ENCODE measurements at places on chromosomes 5 and 9.
A peak's percentile ranks its signal among the peaks of the same experiment; 100 is the strongest.

DNA sequence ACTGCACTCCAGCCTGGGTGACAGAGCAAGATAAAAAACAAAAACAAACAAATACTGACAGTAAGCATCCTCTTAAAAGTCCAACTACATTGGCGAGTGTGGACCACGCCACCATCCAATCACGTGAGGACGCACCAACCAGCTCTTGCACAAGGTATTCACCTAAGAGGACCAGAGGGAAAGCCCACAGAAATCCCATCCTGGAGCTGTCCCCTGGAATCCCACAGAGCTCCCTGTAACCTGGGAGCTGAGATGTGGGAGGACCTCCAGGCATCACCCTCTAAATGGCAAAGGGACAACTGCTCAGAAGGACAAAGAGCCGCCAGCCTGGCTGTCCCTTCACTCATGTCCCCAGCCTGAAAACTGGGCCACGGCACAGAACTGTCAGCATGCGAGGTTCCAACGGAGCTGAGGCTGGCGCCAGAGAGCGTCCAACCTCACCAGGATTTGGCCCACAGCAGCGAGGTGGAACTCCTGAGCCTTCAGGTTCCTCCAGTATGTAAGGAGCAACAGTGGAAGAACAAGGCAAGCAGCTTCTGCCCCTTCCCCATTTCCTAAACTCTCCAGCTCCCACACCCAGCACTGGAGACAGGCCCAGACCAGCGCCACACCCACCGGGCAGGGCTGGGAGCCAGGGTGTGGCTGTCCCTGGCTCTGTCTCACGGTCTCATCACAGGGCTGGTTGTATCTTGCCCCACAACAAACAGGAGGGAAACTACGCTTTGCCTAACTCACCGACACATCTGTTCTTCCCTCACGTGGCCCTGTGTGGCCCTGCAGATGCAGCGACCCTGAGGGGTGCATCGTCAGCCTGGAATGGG lies 15.2 kb downstream of the IPPK start:
- no peak for DNase-seq

- DNase-seq: no peak
These were observed 36.6 kb downstream of the SEMA4D start for GRCh38 chr9:89461265-89461664.

DNA sequence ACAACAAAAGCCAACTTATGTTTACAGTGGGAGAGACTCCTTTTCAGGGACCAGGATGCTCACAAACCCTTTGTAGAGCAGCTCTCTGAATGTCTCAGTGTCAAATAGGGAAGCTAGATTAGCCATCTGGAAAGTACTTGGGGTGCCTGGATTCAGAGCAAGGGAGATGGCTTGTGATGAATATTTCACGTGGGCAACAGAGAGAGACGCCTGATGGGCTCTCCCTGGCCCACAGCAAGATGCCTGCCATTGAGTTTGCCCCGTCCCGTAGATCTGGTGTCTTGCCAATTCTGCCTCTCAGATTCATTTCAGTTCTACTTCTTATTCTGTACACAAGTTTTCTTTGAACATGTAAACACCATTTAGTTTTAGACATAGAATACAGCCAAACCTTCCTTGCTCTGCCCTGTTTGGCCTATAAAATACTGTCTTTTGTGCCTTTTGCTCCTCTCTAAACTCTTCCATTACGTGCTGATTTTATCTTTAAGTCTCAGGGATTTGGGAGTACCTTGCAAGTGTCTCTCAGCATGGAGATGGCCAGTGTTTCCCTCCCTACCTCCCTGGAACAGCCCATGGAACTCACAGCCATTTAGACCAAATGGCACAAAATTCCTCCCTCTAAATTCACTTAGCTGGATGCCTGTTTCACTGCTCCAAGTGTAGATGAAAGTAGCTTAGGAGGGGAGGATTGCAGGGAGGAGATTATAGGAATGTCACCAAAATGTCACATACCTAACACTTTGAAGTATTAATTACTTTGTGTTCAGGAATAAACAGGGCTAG lies 234.3 kb downstream of the SAXO1 start:
- no peak for DNase-seq

- no peak for DNase-seq
These were observed 17.8 kb downstream of the NUDT2 start for GRCh38 chr9:34346873-34347799.

DNA sequence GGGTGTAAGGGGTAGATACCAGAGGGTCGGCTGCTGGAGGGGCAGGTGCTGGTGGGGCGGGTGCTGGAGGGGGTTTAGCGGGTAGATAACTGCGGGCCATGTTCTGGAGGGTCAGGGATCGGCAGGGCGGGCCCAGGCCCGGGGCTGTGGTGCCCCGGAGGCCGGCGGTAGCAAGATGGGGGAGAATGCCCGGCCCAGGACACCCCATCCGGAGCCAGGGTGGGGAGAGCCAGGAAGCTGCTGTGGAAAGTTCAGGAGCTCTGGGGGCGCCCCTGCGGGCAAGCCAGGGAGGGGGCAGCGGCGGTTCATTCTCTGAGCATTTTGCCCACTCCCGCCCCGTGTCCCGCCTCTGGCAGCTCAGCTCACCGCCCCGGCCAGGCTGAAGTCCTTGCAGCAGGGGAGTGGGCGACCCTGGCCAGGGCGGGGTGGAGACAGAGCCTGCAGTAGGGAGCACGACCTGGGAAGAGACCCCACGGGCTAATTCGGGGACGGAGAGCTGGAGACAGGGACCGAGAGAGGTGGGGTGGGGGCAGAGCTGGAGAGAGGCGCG lies 538 bp downstream of the PRRT1B start:
- DNase-seq: no peak

GRCh38 chr5:134540747-134541733 lies 15.6 kb downstream of the JADE2 start:
- no peak for DNase-seq

DNA sequence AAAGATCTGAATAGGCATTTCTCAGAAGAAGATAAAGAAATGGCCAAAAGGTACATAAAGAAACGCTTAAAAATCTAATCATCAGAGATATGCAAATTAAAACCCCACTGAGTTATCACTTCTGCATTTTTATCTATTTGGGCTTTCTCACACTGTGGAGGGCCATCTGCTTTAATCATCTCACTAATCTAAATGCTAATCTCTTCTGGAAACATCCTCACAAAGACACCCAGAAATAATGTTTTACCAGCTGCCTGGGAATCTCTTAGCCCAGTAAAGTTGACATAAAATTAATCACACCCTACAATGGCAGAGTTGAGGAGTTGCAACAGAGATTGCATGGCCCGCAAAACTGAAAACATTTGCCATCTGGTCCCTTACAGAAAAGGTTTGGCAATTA lies 407.9 kb upstream of the CYLC2 start:
- DNase-seq: no peak

DNA sequence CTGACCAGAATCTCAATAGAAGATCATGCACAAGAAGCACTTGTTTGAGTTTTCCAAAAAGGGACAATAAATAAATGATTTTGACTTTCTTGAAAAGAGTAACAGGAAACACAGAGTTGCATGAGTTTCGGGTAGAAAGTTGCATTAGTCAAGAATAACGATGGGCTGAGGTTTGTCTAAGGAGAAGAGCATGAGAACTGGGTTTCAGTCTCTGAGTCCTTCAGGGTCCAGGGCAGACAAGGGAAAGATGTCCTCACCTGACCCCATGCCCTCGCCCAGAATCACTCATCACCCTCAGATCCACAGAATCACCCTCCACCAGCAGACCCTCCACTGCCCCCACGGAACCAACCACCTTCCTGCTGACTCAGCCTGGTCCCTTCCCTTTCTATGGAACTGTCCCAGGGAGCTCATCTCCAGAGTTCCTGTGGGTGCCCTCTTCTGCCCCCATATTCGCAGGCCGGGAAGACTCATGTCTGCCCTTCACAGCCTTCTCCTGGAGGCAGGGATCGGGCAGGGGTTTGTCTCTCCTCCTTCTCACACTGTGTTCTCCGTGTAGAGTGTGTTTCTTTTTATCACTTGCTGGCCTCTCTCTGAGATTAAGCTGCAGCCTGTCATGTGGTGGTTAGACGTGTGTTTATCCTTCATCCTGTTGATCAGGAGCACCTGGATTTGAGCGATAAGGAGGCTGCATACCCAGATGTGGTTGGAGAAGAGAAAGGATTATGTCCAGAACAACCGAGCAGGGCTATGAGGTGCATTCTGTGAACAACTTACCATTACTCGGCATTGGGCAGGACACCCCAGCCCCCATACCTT lies 442.6 kb downstream of the MAT2B start:
- DNase-seq: no peak

DNA sequence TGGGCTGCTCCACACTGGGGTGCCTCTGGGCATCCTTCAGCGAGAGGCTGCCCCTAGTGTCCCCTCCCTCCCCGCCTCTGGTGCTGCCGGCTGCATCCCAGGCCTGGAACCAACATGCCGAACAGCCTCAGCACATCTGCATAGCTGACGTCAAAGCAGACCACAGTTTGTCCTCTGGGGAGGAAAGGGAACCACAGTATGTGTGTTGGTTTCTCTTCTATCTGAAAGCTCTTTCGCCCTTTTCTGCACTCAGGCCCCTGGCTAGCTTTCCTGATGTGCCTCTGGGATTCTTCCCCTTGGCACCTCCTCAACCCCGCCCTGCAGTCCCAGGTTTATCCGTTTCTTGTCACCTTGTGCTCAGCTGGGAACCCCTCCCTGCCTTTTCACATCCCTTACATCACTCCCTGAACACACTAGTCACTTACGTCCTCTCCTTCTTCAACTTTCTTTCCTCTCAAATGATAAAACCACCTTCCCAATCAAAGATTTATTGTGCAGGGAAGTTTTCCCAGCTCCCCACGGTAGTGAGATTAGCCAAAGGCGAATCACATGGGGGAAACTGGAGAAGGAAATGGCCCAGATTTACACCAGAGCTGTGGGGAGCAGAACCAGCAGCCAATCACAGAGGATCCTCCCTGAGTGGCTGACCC lies 35.5 kb upstream of the B4GALT1 start:
- DNase-seq: peak; percentile 48

DNA sequence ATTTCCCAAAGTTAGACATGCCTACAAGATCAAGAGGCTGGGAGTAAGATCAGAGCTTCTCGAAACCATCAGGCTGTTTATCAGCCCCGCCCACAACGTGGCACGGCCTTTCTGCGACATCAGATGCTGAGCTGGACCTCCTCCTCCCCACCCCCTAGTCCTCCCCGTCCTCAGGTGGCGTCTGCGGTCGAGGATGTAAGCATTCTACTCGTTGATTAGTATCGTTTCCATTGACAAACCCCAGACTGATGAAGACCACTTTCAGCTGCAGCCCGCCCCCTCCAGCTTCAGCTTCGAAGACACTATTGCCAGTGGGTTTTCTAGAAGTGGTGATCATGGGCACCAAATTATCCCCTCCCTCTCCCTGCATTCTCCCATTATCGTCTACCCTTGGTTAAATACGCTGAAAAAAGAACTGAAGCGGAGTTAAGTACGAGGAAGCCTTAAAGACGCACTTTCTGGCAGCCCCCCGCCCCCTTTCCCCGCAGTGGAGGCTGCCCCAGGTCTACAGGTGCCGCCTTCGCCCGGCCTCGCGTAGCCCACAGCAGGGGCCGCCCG lies 1.1 kb downstream of the PPIC start:
- DNase-seq: peak; percentile 69

DNA sequence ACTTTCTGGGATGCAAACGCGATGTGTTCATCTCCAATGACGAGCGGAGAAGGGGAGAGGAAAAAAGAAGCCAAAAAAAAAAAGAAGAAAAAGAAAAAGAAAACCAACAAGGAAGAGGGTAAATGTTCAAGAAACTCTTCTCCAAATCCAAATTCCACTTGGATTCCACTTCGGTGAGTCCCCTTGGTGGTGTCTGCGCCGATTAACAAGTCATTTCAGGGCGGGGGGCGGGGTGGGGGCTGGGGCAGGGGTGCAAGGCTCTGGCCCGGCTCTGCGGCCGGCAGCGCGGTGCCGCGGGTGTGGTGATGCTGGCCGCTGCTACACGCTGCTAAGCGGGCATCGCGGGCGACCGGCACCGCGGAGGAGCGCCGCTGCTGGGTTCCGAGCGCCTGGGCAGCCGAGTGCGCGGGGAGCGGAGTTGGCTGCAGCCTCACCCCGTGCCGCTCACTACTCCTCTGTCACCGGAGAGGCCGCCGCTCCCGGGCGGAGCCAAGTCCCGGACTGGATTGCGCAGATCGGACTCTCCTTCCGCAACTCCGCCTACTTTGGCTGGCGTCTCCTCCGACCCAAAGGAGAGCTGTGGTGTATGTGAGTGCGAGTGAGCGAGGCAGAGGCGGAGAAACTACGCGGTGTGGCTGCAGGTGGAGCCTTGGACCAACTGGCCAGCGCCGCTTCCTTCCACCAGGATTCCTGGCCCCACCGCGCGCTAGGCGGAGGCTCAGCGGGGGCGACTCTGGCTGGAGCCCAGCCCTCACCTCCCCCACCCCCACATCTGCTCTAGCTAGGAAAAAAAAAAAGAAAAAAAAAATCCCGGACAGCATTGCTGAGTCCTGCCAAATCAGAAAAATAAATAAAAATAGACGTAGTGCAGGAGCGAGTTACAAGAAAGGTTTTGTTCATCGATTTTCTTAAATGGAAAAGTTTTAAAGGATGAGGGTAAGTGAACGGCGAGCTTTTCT lies at the start of gene SEMA6A:
TSS of gene SEMA6A (minus strand) at position 457 of the 959 bp plus-strand sequence. CDS start 69,879 bp downstream, outside the sequence.
- peak; percentile 92 for DNase-seq

GRCh38 chr5:58844395-58844794 lies 261.5 kb downstream of the RAB3C start:
- no peak for DNase-seq

GRCh38 chr5:124952079-124952478 lies 205.6 kb upstream of the ZNF608 start:
- no peak for DNase-seq

GRCh38 chr9:95815133-95815532 lies 60.4 kb upstream of the ERCC6L2 start:
- DNase-seq: no peak

- DNase-seq: no peak
These were observed 17.5 kb upstream of the PPARGC1B start for GRCh38 chr5:149712439-149713147.

GRCh38 chr9:128627906-128628305 lies 28.7 kb downstream of the DYNC2I2 start:
- no peak for DNase-seq

GRCh38 chr5:34970552-34970951 lies 41.2 kb downstream of the DNAJC21 start:
- DNase-seq: no peak

- DNase-seq: no peak
These were observed 65.9 kb downstream of the DMXL1 start for GRCh38 chr5:119136666-119137318.

- DNase-seq: peak; percentile 24
These were observed 124.5 kb upstream of the PRLR start for GRCh38 chr5:35354751-35355150.

GRCh38 chr5:6525910-6526309 lies 77.3 kb downstream of the UBE2QL1 start:
- DNase-seq: peak; percentile 67

- peak; percentile 49 for DNase-seq
These were observed 70.7 kb upstream of the RNF38 start for GRCh38 chr9:36470643-36471290.

- DNase-seq: no peak
These were observed 61.9 kb downstream of the WWC1 start for GRCh38 chr5:168353216-168353957.

GRCh38 chr9:135240871-135241311 lies 153.4 kb downstream of the OLFM1 start:
- no peak for DNase-seq

- no peak for DNase-seq
These were observed 128.6 kb downstream of the NNT start for GRCh38 chr5:43731573-43731972.

Data from testis (tissue), 5 donors.